ENCODE measurements at places on chromosomes 11 and 22. TPM values are rescaled to one million over a fixed set of nuclear protein-coding genes. Genes with fewer than 3 reads are reported as not detected.

- DNase-seq, result no peak
These were observed 11.4 kb downstream of the KCNJ5 start for GRCh38 chr11:128902515-128903066.

DNA sequence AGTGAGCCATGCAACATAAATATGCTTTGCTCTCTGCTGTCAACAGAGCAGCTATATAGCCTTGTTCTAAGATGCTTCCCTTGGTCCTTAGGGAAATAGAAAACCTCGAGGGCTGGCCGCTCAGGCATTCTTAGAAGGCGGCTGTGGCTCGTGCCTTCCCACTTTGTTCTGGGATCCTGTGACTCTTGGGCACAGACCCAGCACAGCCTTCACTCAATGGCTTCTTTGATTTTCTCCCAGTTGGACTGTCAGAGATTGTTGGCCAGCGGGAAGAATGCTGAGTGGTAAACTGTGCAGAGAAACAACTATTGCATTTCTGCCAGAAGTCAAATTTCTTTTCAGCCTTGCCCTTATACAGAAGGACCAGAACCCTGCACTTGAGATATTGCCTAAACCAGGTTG is 9.5 kb upstream of the MICAL2 start:
- DNase-seq, result peak; percentile 79

GRCh38 chr11:60977836-60978235 is 6.4 kb downstream of the CD6 start:
- DNase-seq, result no peak

GRCh38 chr11:100459811-100460210 is 227.3 kb upstream of the ARHGAP42 start:
- no peak for DNase-seq

DNA sequence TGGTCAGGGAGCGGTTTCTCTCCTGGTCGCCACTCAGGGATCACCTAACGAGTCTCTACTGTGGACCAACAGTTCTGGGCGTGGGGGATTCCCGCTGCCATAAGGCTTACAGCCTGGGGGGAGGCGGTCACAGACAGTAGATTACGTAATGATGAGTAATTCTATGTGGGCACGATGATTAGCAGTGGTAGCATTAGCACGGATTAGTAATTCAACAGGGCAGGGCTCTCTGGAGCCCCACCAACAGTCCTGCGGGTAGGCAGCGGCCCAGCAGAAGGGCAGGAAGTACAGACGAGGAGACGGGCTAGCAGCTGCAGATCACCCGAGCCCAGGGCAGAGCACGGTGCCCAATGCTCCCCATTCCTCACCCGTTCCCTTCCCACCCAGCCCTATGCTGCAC is 3.6 kb downstream of the SHISAL1 start:
- DNase-seq, result no peak

- DNase-seq, result no peak
These were observed 207.0 kb downstream of the KIRREL3 start for GRCh38 chr11:126793596-126793995.

DNA sequence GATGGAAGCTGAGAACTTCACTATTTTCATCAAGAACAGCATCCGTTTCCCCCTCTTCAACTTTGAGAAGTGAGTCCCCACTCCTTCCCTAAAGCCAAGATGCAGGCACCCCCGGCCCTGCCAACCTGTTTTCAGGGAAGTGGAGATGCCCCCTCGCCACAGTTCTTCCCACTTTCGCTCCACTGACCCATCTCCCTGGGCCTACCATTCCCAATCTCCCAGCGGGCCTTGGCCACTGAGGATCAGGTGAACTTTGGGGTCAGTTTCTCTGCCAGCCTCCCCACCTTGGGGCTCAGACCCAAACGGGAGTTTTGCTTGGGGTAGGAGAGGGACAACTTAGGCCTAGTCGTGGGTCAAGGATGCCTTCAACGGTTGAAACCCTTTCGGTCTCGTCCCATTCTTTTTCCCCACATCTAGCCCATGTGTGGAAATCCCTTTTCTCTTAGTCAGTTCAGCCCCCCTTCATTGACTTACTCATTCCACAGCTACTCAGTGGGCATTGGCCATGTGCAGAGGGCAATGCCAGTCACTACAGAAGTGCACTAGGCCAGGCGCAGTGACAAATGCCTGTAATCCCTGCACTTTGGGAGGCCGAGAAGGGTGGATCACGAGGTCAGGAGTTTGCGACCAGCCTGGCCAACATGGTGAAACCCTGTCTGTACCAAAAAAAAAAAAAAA is 10.6 kb downstream of the P2RX3 start:
- no peak for DNase-seq

DNA sequence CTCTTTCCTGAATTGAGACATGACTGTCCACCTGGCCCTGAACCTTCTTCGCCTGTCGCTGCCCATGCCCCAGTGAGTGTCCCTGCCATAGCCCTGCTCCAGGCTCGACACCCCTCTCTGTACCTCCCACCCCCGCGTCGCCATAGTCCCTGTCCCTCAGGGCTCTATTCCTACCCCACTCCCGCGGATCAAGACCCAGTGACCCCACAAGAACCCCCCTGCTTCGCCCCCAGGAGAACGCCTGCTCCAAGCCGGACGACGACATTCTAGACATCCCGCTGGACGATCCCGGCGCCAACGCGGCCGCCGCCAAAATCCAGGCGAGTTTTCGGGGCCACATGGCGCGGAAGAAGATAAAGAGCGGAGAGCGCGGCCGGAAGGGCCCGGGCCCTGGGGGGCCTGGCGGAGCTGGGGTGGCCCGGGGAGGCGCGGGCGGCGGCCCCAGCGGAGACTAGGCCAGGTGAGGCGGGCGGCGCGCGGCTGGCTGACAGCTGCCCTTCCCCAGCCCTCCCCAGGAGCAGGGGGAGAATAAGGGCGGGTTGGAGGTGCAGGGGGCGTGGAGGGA is 5.6 kb downstream of the NRGN start:
- DNase-seq, result no peak

DNA sequence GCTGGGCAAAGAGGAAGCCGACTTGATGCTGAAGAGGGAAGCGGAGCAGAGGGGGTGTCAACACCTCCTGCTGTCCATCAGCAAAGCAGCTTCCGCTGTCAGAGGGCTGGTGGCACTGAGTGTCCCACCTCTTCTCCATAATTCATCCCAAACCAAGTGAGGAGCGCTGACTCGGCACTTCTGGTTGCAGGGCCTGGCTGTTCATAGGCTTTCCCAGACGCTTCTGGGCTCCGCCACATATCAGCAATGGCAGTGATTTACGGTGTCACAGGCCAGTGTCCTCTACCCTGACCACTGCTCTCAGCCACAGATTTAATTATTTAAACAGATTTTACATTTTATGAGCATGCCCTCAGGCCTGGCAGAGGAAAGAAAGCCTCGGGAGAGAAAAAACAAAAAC is 70.1 kb upstream of the TENM4 start:
- no peak for DNase-seq

DNA sequence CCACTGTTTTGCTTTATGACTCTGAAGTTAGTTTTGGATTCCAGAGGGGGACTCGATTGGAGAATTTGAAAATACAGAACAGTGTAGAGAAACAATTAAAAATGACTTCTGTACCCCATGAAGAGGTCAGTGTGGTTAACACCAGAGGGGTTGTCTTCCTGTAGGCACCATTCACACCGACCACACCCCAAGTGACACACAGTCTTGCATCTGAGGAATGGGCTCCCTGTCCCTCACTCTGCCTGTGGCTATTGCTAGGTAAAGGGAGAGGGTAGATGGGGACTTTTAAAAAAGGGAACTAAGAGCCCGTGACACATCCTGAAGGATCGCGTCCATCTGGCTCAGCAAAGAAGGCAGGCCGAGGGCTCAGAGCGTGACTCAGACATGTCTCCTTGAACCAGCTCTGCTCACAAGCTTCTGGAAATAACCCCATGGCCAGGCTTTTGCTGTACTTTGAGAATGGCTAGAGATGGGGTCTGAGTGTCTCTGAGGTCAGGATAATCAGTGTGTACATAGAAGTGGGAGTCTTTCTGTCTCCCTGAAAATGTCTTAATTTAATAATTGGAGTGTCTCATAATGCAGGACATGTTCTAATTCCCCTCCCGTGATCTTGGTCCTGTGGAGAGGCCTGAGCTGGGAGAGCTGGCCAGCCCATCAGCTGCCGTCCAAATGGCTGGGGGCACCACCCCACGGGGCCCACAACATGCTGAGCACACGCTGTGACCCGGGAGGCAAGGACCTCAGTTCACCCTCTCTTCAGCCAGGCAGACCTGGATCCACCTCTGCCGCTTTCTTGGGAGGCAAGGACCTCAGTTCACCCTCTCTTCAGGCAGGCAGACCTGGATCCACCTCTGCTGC is 39.3 kb downstream of the SGSM1 start:
- DNase-seq, result no peak

- DNase-seq, result no peak
These were observed 29.8 kb upstream of the CREB3L1 start for GRCh38 chr11:46247659-46248058.

DNA sequence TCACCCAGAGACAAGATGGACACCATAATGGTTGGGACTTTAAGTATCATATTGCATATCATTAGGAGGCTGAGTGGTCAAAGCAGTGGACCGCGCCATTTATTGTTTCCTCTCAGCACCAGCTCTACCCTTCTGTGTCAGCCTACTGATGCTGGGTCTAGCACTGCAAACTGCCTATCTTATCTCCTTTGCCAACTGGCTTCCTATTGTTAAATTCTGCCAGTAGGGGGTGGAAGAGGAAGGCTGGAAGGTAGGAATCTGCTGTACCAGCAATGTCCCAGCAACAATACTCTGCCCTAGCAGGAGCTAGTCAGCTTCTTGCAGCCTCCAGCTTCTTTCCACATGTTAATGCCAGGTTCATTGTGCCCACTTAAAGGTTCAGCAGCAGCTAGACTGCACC is 367.1 kb upstream of the PDGFD start:
- no peak for DNase-seq

DNA sequence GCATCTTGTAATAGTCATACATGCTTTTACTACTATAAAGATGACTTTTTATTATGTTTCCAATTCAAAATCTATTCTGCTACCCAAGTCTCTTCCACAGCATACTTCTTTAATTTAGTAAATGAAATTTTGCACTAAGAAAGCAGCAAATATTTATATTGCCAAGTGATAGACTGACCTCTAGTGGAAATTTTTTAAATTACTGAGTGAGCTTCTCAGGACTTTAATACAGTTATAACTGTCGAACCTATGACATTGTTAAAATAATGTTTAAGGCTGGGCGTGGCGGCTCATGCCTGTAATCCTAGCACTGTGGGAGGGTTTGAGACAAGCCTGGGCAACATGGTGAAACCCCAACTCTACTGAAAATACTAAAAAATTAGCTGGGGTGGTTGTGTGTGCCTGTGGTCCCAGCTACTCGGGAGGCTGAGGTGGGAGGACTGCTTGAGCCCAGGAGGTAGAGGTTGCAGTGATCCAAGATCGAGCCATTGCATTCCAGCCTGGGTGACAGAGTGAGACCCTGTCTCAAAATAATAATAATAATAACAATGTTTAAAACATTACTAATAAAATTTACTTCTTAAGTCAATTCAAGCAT is 27.3 kb downstream of the STK33 start:
- no peak for DNase-seq

- DNase-seq, result no peak
These were observed 4.6 kb downstream of the KRTAP5-3 start for GRCh38 chr11:1603629-1604028.

DNA sequence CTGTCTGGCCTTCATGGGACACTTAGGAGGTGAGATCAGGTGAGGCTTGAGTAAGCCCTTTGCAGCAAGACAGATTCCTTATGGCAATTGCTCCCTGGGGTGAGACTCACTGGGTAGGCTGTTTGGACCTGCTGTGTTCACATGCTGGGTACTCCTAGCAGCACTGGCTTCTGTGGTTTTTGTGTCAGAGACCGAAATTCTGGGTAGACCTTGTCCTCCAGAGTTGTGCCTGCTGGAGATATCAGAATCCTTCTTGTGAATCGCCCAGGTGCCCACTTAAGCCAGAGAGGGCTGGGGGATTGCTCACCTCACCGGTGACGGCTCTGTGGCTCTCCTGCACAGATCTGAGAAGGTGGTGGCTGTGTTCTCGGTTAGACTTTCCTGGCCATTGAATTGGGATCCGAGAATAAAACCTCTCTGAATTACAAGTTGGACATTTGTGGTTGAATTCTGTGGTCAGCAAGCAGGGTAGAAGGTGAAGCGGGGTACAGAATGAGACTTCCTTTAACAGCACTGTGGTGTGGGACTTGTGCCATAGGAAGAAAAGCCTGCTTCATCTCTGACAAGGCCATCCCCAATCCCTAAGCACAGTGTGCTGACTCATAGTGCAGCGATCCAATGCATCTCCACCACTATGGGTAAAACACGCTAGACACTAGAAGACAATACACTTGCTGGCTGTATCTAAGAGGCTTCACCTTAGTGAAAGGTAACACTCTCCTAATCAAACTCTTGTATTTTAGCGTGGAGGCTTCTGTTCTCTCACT is 52.5 kb upstream of the TTC12 start:
- DNase-seq, result no peak

- no peak for DNase-seq
These were observed 5.4 kb upstream of the MTMR3 start for GRCh38 chr22:29877620-29878019.

GRCh38 chr22:49810363-49811019 is 17.2 kb downstream of the BRD1 start:
- peak; percentile 18 for DNase-seq

- DNase-seq, result peak; percentile 28
These were observed 1.0 kb downstream of the B4GALNT4 start for GRCh38 chr11:370070-370941.

- DNase-seq, result peak; percentile 51
These were observed 2.0 kb downstream of the NAV2 start for GRCh38 chr11:19714387-19715363.

DNA sequence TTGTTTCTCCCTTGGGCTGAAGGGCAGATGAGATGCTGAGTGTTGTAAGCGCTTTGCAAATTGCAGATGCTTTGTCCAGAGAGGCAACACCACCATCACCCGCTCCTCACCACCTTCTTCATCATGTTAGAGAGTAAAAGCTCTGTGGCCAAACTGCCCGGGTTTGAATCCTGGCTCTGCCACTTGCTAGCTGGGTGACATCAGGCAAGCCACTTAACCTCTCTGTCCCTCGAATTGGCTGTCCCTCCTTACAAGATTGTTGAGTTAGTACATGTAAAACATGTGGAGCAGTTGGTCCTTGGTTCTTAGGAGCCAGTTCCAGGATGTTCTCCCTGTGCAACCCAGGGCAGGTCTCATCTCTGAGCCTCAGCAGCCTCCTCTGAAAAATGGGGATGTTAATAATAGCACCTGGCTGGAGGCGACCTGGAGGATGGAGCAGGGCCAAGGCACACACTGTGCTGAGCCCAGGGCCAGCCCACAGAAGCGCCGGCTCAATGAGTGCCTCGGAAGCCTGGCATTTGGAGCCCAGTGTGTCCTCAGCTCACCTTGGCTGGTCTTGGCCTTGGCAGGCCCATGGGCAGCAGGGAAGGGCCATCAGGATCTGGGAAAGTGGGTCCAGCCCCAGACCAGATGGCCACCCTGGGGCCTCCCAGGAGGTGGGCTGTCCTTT is 10.5 kb downstream of the C11orf86 start:
- no peak for DNase-seq

OR5B12 gene
- total RNA-seq, result not detected

ANO1 gene
- 9.0 TPM for total RNA-seq

MIF gene
- 231 TPM for total RNA-seq

ARFGAP3 gene
- total RNA-seq, result 39.9 TPM

POU2AF1 gene
- 3.4 TPM for total RNA-seq

IL10RA gene
- 37.7 TPM for total RNA-seq

CRACR2B gene
- total RNA-seq, result 43.6 TPM

UPK2 gene
- total RNA-seq, result not detected

All from lower lobe of right lung (tissue), 2 donors.